ENCODE measurements at places on chromosomes 1 and 21.

DNA sequence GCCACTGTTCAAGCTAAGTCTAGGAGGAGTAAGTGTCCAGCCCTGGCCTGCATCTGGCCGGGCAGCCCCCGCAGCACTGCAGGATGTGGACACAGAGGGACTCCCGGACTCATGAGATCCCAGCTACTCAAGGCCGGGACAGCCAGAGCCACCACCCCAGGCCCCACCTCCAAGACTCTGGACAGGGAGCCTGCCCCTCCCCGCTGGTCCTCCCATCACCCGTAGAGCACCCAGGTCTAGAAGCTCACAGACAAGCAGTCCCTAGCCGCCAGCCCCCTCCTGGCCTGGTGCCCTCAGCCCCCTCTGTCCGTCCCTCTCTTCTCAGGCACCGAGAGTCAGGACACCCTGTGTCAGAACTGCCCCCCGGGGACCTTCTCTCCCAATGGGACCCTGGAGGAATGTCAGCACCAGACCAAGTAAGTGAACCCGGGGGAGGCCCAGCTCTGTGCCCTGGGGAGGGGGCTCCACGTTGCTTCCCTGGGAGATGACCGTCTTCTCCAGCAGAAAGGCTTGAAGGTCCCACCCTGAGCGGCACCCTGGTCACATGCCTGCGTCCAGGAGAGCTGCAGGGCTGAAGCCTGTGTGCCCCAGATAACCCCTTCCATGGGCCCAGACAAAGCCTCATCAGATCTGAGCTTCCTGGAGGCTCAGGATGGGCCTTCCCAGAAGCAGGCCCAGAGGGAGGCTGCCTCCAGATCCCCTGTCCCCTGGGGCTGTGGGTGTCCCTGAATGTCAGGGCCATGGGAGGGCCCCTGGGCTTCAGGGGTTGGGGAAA lies 4.3 kb downstream of the TNFRSF14 start:
- no peak for DNase-seq

DNA sequence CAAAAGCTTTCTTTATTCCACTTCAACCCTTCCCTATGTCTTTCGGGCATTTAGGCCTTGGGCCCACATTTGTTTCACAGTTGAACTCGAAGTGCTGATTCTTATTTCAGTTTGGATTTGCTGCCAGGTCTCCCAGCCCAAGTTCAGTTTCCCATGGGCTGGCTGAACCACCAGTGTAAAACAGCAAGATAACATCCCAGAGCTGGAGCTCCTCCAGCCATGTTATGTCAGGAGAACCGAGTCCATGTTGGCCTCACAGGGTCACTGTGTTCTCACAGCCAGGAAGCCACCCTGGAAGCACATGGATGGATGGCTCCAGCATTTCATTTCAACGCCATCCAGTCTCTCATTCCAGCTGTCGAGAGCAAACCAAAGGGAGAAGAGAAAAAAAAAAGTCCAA lies 45.2 kb upstream of the RXRG start:
- DNase-seq: no peak

DNA sequence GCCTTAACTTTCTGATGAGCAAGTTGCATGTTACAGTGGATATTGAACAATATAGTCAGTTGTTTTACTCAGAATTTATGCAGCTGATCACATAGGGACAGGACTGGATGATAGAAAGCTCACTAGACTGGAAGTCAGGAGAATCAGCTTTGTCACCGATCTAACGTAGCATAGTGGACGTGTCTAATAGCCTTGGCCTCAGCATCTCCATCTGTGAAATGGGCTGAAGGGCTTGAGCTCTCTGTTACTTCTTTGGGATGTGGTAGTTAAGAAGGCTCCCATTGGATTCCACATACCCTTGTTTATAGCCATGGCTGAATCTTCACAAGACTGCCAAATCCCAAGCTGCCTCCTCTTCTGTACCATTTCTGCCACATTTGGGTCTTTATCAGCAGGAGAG lies 190.6 kb downstream of the GRIK1 start:
- DNase-seq: no peak

GRCh38 chr1:109894823-109895719 lies 15.6 kb upstream of the CSF1 start:
- DNase-seq: no peak

DNA sequence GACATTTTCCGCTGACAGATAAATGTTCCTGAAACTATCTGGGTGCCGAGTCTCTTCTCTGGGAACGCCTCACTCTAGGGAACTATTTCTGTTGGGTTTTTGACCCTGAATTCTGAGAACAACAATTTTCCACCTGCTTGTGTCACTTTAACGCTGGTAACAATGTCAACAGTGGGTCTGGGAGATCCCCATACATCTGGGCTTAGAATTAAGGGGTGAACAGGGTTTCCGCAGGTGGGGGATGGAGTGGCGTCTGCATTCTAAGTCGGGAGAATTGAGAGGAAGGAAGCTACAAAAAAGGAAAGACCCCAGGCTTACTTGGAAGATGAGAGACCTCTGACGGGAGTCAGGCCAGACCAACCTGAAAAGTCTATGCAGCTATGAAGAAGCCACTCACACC lies 8.7 kb downstream of the CD247 start:
- no peak for DNase-seq

DNA sequence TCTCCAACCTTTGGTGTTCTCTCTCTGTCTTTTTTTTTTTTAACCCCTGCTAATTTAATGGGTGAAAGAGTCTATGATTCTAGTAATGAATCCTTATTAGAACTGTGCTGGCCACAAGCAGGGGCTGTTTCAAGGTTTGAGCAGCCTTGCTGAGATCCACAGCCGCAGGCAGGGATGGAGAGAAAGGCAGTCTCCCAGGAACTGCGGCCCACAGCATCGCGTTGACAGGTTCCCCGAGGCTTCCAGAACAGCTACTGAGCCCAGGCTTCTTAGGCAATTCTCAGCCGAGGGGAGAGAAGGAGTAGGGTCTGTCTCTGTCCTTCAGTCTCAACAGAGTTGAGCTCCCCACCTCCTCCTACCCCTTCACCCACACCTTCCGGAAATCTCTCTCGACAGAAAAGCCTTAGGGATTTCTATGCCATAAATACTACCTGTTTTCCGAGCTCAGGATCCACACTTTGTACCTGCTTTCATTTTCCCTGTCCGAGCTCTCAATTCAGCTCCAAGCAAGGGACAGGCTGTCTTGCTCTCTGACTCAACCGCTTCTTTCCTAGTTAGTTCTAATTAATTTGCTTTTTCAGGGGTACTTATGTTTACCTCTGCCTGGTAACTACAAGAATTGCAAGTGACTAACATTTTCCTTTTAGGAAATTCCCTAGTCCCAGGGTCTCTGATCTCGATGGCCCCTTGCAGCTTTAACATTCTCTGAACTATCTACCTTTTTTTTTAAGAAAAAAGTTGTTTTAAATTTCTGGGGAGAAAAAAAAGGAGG lies 6.7 kb upstream of the CASZ1 start:
- DNase-seq: no peak

DNA sequence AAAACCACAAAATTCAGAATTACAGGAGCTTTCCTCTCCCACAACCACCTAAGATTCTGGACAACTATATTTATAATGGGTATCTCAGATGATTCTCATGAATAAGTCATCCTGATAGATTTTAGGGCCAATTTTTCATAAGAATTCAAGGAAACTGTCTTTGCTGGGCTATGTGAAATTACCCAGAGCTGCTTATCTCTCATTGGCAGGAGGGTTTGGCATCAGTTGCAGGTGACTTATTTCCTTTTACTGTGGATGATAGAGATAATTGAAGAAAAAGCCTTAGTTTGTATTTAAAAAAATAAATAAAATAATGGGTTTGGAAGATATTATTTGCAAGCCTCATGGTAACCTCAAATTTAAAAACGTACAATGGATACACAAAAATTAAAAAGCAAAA lies 38.2 kb upstream of the WDR26 start:
- no peak for DNase-seq

DNA sequence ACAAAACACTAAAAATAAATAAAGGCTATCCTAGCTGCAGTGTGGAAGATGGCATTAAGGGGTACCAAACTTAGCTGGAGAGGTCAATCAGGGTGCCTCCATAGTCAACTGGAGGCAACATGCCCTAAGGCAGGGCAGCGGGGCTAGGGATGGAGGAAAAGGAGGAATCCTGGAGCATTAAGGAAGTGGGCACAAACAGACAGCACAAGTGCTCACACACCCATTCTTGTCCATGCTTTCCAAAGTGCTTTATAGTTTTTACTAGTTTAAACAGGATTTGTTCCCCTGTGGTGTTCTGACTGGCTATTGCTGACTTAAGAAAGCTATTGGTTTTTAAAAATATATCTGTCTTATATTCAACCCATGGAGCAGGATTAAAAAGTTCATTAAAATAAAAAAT lies 33.3 kb downstream of the TCEANC2 start:
- no peak for DNase-seq

DNA sequence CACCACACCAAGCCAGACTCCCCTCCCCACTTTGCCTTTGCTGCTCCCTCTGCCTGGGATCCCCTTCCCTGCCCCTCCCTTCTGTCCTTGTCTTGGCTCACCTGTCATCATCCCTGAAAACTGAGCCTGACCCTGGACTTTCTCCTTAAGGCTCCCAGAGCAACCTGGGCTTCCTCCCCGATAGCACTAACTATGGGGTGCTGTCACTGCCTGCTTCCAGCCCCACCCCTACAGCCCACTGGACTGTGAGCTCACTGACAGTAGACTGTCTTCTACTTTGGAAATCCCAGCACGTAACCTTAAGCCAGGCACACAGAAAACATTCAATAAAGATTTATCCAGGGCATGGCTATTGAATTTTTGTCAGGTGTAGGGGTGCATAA lies 9.5 kb upstream of the CSF1 start:
- DNase-seq: no peak

GRCh38 chr21:18715606-18716005 lies 312.0 kb upstream of the TMPRSS15 start:
- DNase-seq: no peak

DNA sequence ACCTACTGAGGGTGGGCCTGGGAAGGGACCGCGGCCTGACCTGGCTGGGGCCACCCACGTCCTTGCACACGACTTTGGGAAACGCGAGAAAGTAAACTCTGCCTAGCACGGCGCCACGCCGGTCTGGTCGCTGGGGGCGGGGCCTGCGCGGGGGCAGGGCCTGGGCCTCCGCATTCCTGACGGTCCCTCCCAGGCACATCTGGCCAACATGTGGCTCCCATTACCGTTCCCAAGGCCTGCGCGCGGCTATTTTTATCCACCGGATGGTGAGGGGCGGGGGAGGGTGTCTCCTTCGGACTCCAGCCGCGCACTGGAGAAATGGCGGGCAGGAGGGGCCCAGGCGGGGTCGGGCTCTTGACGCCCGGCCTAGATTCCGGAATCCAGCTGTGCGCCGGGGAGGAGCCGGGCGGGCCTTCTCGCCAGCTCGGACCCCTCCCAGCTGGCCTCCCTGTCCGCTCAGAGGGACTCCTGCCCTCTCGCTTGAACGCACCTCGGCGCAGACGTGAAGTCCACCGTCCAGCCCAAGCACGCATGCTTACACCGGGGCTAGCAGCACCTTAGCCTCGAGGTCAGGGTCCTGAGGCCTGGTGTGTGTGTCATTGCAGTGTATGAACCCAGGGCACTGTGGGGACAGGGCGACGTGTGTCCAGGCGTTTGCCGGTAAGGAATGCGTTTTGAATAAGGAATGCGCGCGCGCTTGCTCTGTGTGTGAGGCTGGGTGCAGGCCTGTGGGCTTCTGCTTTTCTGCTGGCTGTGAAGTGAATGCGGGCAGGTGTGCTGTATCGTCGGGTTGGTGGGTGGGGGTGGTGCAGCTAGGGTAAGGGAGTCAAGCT lies 2.1 kb downstream of the EVA1B start:
- no peak for DNase-seq

DNA sequence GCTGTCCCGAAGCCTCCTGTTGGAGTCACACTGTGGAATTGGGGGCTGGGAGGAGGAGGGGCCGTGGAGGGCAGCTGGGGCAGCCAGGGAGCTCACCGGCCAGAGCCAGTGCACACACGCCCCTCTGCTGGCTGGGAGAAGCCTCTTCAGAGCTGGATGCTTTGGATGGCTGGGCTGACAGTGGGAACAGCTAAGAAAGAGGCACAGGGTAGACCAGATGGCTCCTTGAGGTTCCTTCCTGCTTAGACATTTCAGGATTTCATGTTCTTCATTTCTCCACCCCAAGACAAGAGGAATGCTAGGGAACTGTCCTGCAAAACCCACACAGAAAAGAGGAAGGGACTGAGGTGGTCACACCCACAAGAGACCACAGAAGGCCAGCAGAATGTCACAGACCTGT lies 254.8 kb upstream of the VAMP3 start:
- no peak for DNase-seq

DNA sequence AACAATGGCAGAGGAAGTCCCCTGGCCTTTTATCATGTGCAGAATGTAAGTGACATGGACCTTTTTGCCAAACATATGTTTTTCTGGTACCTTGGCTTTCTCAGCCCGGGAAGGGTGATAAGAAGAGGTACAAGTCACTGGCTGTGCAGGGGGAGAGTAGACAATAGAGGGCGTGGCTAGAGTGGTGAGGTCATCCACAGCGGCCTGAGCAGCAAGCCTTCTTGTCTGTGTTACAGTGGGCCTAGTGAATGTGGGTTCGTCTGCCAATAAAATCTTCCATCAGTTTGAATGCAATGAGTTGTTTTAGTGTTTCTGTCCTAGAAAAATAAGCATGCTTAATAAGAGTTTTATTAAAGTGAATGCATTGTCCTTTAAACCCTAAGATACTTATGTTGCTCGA lies 59.0 kb upstream of the PGD start:
- no peak for DNase-seq

- peak; percentile 55 for DNase-seq
These were observed 11.1 kb upstream of the ARHGEF2 start for GRCh38 chr1:155989242-155990004.

- DNase-seq: no peak
These were observed 52.6 kb upstream of the EPS8L3 start for GRCh38 chr1:109816175-109816811.

DNA sequence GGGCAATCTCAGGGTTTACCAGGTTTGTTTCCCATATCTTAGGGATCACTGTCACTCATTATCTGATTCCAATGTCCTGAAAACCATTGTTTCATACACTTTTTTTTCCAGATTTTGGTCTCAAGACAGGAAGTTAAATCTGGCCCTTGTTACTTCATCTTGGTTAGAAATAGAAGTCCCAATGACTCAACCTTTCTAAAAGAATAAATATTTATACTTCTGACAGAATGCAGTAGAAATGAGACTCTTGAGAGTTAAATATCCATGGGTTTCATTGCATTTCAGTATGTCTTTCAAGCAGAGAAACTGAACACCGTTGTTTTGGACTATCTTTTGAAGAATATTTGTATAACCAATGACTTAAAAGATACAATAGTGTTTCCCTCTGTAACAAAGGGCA lies 19.8 kb upstream of the VCAM1 start:
- no peak for DNase-seq

GRCh38 chr1:211490821-211491415 lies 1.0 kb downstream of the RD3 start:
- no peak for DNase-seq

DNA sequence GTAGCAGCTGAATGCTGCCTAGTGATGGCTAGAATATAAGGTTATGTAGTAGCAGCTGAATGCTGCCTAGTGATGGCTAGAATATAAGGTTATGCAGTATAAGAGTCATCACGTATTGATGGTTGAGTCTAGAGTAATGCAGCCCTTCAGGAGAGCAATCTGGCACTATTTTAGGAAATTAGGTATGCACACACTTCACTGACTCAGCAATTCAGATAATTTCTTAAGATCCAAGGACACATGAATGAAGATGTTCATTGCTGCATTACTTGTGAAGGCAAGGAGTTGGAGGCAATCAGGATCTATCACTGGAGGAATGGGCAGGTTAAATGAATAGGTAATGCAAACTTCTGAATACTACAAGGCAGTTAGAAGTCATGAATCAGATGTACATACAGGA lies 13.6 kb downstream of the LTN1 start:
- DNase-seq: no peak

- no peak for DNase-seq
These were observed 20.2 kb downstream of the SDC3 start for GRCh38 chr1:30888391-30888790.
